Stimulated activated CD4-positive, alpha-beta T cell treated with anti-CD3 and anti-CD28 coated beads, Interleukin-4, amount 100 ng/mL, for 4 hours (primary cell): ENCODE measurements at places on chromosomes 2 and 18.

GRCh38 chr18:78102135-78102534 lies 852.5 kb downstream of the GALR1 start:
- no peak for DNase-seq

GRCh38 chr2:46389417-46389916 lies 89.9 kb upstream of the TMEM247 start:
- no peak for DNase-seq

DNA sequence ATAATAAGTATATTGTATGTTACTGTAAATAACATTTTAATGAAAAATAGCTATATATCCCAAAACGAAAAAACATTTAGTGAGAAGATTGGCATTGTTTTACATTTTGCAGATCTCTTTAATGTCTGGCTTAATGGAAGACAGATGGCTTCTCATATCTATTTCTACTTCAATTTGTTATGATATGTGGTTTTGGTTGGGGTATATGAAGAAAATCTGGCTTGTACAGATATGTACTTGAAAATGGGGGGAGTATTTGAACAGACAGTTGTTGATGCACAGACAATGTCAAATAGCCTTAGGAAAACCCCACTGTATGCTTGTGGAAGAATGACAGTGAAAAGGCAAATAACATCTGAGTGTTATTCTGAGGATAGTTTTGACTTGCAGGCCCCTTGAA lies 23.6 kb upstream of the GMCL1 start:
- DNase-seq, result no peak

DNA sequence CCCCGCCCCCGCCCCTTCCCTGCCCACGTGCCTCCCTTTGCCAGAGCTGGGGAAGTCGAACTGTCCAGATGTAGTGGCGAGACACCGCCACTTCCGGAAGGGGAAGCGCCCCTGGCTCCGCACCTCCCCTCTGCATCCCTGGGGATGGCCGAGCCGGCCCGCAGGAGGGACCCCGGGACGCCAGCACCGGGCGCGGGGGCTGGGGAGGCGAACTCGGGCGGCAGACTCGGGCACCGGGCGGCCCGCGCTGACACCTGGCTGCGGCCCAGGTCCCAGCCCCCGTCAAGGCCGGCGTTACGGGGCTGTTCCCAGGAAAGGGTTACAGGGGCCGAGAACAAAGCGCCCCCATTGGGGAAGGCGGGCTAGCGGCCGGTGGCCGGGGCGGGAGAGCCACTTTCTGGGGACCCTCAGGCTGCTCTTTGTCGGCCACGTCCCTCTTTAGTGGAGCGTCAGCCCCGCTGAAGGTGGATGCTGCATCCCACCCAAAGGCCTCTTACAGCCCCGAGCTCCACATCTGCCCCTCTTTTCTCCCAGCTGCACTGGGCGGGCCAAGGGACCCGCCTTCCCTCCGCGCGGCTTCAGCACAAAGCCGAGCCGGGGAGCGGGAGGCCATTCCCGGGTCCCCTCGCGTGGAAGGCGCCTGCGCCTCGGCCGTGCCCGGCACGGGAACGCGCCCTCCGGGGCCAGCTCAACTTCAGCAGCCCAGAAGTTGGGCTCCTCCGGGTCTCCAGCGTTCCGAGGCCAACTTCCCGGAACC lies 1.3 kb downstream of the SDC1 start:
- no peak for DNase-seq

DNA sequence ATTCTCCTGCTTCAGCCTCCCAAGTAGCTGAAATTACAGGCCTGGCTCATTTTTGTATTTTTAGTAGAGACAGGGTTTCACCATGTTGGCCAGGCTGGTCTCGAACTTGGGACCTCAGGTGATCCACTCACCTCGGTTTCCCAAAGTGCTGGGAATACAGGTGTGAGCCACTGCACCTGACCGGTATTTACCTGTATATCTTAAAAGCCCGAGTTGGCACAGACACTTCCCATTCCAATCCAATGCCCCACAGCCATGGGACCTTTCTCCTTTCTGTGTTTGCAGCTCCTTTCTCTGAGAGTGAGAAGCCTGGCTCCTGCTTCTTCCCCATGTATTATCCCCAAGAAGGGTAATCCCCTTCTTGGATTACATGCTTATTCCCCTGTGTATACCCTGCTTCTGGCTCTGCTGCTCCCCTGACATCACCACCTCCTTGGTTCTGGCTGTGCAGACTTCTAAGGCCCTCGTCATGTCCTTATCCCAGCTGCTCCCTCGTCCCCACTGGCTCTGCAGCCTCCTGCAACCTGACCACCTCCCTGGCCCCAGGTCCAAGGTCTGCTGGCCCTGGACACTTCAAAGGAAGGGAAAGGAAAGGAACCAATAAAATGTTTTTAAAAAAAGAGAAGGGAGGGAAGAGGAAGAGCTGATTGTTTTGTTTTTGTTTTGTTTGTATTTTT lies 52.8 kb downstream of the INPP5D start:
- DNase-seq, result no peak
